ENCODE measurements at places on chromosomes 6 and 20. TPM values are rescaled to one million over a fixed set of nuclear protein-coding genes. Genes with fewer than 3 reads are reported as not detected.

The HLA-DRA gene
- 203 TPM for total RNA-seq

The SNRPB2 gene
- total RNA-seq: 105 TPM

GRCh38 chr6:81235512-81235911, 517.0 kb downstream of the TENT5A start:
- DNase-seq: no peak

The WFDC5 gene
- 0.63 TPM for total RNA-seq

The BRPF3 gene
- total RNA-seq: 21.8 TPM

GRCh38 chr6:133245422-133245903, 4.3 kb downstream of the EYA4 start:
- DNase-seq: no peak

- no peak for DNase-seq
Observed at GRCh38 chr20:37863289-37863688, 39.6 kb upstream of the VSTM2L start.

The HLA-DQA2 gene
- total RNA-seq: not detected

- DNase-seq: no peak
Observed at GRCh38 chr6:43746613-43747102, 23.4 kb upstream of the VEGFA start.

GRCh38 chr20:57400231-57400701, 9.1 kb downstream of the RBM38 start:
- no peak for DNase-seq

The PCK1 gene
- not detected for total RNA-seq

- DNase-seq: no peak
Observed at GRCh38 chr6:113690281-113691259, 166.6 kb upstream of the MARCKS start.

DNA sequence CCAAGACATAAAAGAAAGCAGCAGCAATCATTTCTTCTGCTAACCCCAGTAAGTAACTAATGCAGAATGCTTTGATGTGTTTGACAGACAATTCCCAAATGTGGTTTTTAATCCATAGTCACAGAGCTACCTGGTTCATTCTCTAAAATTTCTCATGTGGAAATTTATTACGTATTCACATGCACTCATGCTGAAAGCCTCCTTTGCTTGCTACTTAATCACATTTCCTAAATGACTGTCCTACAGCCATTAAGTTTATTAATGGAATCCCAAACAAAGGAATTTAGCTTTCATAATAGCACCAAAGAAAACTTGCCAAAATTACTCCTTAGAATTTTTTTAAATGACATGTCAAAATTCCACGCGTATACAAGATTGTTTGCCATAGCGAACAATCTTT, 68.6 kb upstream of the MCHR2 start:
- no peak for DNase-seq

Data from activated CD4-positive, alpha-beta memory T cell treated with anti-CD3 and anti-CD28 coated beads, Interleukin-2, amount 10 ng/mL, durations not matched to agents 7 days and 5 days (primary cell).